NCI-H774 (cell line): ENCODE measurements at places on chromosomes 1 and 21.

DNA sequence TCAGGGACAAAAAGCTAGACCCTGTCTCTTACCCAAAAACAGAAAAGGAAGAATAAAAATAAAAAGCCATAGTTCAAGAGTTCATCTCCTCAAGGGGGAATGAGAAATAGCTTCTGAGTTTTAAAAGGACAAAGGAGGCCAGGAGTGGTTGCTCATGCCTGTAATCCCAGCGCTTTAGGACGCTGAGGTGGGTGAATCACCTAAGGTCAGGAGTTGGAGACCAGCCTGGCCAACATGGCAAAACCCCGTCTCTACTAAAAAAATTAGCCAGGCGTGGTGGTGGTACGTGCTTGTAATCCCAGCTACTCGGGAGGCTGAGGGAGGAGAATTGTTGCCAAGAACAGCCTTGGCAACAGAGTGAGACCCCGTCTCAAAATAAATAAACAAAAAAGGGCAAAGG lies 38.6 kb upstream of the CPLANE2 start:
- no peak for DNase-seq

GRCh38 chr1:26786437-26787380 lies 1.0 kb upstream of the PIGV start:
- no peak for DNase-seq

DNA sequence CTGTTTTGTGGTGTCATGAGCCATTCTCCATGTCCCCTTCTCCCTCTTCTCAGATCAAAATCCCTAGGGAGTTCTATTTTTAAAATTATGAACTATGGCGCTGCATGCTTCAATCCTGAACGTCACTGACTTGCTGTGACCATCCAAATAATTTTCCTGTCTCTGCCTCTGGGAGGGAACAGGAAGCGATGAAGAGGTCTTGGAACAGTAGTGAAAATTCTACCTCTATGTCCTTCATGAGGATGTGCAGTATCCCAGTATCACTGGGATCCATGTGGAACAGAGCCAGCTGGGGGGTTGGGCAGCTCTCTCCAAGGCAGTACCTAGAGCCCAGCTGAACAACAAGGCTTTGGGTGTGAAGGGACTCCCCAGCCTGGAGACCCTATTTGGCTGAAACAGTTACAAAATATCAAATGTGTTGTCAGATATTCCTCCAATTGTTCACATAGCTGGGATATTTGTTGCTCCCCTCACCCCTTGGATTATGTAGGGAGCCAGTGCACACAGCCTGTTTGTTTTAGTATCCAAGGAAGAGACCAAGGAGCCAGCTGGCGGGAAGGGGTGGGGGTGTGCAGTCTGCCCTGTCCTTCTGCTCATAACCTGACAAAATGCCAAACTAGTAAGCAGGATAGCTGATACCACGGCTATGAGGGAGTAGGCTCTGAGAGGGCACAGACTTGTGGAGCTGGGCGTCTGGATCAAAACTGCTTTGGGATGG lies 7.6 kb downstream of the DCLRE1B start:
- DNase-seq = no peak

- no peak for DNase-seq
Measured at GRCh38 chr1:119787776-119788175, 19.1 kb upstream of the HMGCS2 start.

DNA sequence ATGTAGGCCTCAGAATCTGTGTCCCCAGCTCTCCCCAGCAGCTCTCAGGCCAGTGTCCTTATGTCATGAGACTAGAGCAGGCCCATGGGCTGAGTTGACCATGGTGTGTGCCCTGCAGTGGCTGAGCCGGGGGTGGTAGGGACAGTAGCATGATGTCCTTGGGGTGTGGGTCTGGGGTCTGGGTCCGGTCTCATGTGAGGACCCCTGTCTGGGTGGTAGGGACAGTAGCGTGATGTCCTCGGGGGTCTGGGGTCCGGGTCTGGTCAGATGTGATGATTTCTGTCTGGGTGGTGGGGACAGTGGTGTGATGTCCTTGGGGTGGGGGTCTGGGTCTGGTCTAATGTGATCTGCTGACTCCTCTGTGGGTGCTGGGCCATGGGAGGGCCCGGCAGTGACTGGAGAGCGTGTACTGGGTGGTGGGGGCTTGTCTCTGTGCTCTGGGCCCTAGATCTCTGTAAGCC lies 64.5 kb downstream of the OBSCN start:
- DNase-seq = no peak

GRCh38 chr1:159214149-159214760 lies 9.6 kb downstream of the ACKR1 start:
- DNase-seq = no peak

GRCh38 chr1:235270625-235271024 lies 57.4 kb downstream of the ARID4B start:
- no peak for DNase-seq

DNA sequence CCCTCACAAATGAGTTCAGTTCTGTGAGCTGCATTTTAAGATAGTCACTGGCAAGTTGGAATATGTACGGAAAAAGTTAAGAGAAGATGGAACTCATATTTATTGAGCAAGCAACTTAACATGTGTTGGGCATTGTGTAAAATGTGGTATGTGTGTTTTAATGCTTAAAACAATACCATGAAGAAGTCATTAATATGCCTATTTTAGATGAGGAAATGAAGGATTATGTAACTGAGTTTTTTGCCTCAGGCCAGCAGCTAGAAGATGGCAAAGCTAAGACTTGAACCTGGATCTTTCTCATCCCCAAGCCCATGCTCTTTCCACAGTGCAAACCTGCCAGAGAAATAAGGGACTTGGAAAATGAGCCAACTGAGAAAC lies 48.9 kb downstream of the SPATA46 start:
- no peak for DNase-seq

DNA sequence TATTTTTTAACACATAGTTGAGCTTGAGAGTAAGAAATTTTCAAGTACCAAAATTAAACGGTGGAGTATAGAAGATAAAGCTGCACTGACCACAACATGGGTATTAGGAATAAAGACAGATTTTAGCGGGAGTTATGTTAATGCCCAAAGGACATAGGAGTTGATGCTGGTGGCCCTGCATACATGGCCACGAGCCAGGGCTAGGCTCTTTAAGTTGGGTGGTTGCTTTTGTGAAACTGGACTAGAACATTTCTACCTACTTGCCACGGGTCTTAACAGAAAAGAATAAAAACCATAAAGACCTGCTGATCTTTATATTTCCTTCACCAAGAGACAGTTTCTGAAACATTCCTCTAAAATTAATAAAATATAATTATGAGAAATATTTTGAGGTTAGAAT lies 14.9 kb downstream of the EDEM3 start:
- peak; percentile 10 for DNase-seq

- no peak for DNase-seq
Measured at GRCh38 chr1:43587594-43587993, 56.9 kb downstream of the PTPRF start.

- no peak for DNase-seq
Measured at GRCh38 chr1:17194133-17194475, 10.8 kb upstream of the PADI1 start.

GRCh38 chr1:246214708-246215509 lies 292.2 kb downstream of the SMYD3 start:
- DNase-seq = no peak

DNA sequence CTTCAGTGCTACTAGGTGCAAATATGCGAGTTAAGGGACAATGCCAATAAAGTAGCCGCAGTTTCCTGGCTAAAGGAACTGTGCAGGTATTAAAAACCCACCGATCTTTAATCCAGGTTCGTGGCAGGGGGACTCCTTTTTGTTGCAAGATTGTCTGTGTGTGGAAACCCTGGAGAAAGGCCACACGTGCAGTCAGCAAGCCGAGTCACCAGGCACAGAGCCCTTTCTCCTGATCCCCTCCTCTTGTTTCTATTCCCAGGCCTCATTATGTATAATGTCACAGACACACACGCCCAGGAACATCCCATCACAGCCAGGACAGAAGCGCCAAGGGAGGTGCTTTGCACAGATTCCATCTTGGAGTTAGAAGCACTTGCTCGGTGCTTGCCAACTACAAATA lies 528.9 kb downstream of the KIF26B start:
- DNase-seq = no peak

GRCh38 chr1:208207388-208208131 lies 36.6 kb downstream of the PLXNA2 start:
- peak; percentile 50 for DNase-seq

- peak; percentile 58 for DNase-seq
Measured at GRCh38 chr1:235503403-235504121, 690 bp downstream of the B3GALNT2 start.

DNA sequence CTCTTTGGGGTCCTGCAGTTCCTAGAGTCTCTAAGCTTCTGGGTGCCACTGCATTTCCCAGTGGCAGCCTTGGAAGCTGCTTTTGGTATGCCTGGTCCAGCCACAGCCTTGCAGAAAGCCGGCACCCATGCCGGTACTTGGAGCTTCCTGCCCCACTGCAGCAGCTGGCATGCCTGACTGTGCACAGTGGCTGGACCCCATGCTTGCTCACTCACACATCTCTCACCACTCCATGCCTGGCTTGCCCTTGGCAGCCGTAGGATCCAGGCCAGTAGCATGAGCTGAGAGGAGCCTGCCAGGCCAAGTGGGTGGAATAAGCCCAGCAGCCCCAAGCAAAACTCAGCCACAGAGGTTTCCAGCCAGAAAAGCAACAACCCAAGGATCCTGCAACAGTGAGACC lies 20.3 kb upstream of the FNBP1L start:
- no peak for DNase-seq

- DNase-seq = no peak
Measured at GRCh38 chr1:161718559-161719324, 2.6 kb upstream of the FCRLB start.

GRCh38 chr1:238088560-238089290 lies 198.0 kb upstream of the ZP4 start:
- peak; percentile 45 for DNase-seq

DNA sequence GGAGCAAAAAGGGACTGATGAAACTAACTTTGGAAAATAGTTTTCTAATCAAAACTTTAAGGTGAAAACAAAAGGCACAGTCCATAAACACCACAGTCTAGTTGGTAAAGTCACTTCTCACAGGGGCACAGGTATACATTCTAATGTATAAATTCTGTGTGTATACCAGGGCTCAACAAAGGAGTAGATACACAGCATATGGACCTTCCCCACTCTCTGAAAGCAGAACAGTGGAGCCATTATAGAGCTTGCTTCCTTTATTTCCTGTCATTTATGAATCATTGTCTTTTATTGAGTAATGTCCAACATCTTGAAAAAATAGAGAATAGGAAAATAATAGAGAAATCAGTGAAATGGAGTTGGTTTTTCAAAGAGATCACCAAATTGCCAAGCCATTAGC lies 746.5 kb upstream of the CHRM3 start:
- DNase-seq = no peak

DNA sequence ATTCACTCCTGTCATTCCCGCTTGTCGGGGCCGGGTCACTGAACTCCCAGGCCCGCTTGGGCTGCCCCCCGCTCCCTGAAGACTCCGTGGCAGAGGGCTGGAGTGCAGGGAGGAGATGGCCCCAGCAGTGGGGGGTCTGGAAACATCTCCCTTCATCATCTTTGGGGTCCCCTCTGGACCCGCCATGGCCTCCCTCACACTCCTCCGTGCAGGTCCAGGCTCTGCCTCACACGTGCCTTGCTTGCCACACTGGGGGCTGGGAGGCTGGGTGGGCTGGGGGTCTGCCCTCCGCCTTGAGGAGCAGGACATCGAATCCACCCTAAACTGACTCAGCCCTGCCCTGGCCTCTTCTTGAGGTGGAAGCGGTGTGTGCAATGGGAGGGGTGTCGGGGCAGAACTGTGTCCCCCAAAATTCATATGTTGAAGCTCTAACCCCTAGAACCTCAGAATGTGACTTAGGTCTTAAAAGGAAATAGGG lies 35.2 kb downstream of the POFUT2 start:
- no peak for DNase-seq

GRCh38 chr1:162191396-162192305 lies 122.2 kb downstream of the NOS1AP start:
- DNase-seq = no peak

- no peak for DNase-seq
Measured at GRCh38 chr1:211092955-211093354, 41.0 kb downstream of the KCNH1 start.

GRCh38 chr1:243848165-243848857 lies 1.7 kb downstream of the AKT3 start:
- no peak for DNase-seq

DNA sequence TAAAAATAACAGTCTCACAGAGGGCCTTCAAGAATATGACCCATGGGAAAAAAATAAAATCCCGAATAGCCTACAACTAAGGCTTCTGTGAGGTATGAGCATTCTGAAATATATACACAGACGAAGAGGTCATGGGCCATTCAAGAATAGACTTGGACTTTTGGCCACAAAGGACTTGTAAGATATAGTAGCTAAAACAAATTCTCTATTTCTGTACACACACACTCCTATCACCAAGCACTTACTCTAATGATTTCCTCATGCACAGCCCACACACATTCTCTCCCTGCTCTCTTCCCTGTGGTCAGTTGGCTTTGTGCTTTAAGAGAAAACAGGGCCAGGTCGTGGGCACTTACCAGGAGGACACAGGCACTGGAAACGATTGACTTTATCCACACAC lies 69.7 kb upstream of the ADAM30 start:
- DNase-seq = no peak

DNA sequence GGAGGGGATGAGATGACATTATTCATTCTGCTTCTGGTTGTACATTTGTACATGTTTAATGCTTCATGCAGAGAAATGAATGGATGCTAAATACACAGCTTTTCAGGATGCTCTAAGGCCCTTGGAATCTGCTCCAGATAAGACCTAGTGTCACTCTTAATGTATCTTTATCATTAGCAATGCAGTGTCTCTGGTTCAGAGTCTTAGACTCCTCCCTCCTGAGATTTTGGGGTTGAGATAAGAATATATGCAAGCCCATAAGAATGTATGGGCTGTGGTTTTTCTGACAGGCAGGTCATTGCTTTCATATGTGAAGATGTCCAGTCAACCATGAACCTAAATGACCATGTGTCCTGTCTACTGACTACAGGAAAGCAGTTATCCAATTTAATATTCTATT lies 415.5 kb downstream of the RPS6KC1 start:
- no peak for DNase-seq

DNA sequence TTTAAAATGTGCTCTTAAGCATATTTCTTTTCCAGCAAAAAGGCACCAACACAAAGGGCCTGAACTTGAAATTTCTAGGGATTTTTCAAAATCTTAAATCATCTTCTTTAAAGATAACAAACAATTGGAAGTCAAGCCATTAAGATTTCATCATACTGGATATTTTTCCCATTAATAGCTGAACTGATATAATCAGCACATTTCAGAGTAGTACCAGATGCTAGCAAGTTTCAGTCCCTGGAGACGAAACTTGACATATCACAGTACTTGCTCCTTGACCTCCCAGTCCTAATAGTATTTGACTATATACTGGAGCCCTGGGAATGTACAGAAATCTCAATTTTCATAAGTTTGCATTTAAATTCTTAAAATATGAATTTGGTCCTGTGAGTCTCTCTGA lies 10.2 kb upstream of the CDC7 start:
- no peak for DNase-seq

GRCh38 chr21:44263221-44263760 lies 1.6 kb upstream of the DNMT3L start:
- no peak for DNase-seq
